ENCODE measurements at places on chromosomes 3 and 15.

DNA sequence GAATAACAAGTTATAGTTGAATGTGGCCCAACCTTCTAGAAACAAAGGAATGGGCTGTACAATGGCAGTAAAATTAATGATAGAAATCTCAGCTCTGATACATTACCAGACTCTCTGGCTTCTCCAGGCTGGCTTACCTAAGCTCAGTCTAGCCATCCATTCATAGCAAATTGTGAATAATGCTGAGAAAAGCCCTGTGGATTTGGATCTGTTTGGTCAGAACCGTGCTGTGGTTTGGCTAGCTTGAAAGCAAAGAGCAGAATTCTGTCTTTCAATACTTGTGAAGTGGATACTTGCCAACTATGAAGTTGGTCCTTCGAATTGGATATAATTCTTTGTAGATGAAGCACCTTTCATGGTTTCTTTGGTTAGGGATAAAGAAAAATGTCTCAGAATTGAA is 199.1 kb downstream of the EPHA3 start:
- DNase-seq: no peak

DNA sequence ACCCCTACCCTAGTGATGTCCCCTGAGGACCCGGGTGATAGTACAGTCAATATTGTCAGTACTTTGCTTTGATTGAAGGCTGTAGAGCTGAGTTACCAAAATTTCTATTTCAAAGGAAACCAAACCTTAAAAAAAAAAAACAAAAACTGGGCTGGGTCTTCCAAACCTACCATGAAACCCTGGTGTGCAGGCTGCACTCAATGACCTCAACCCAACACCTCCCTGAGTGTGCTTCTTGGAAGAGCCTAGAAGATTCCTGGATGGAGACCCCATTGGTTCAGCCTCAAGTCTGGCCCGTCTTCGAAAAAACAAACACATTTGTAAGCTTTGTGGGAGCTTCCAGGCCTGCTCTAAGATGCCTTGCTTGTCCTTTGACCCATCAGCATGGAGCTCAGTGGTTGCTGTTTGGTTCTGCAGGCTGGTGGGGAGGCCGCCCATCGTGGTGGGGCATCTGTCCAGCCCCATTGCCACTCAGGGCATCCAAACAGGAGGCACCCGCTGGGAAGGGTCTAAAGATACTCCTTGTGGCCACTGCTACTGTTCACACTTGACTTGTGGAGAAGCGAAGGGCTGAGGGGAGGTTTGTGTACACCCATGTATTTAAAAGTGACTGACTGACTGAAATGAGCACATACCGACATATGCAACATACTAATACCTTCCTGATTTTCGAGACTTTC is 32.2 kb downstream of the CRTAP start:
- DNase-seq: no peak

- DNase-seq: no peak
Measured at GRCh38 chr3:169052465-169053302, 610.8 kb downstream of the MECOM start.

DNA sequence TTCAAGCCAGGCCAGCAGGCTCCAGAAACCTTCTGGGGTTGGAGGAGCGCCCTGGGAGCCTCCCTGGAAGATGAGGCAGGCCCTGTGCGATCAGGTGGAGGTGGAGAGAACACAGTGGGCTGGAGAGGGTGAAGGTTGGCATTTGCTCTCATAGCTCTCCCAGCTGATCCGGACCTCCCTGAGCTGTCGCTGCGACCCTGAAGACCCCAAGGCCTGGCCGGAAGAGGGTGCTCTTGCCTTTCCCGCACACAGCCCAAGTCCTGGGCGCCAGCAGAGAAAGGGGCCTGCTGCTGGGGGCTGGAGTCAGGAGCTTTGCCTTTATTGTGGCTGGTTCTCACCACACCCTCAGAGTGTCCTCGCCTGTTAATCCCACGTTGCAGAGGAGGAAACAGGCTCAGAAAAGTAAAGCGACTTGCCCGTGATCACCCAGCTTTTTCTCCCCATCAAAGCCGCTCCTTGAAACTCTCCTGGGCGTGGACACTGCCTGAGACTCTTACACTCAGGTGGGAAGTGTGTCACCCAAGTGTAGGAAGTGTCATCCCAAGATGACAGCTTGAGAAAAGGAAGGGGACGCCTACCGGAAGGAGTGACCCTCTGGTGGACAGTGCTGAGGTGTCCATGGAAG is 8.6 kb upstream of the RPL29 start:
- no peak for DNase-seq

- DNase-seq: no peak
Measured at GRCh38 chr15:31148297-31149087, 47.0 kb upstream of the TRPM1 start.

DNA sequence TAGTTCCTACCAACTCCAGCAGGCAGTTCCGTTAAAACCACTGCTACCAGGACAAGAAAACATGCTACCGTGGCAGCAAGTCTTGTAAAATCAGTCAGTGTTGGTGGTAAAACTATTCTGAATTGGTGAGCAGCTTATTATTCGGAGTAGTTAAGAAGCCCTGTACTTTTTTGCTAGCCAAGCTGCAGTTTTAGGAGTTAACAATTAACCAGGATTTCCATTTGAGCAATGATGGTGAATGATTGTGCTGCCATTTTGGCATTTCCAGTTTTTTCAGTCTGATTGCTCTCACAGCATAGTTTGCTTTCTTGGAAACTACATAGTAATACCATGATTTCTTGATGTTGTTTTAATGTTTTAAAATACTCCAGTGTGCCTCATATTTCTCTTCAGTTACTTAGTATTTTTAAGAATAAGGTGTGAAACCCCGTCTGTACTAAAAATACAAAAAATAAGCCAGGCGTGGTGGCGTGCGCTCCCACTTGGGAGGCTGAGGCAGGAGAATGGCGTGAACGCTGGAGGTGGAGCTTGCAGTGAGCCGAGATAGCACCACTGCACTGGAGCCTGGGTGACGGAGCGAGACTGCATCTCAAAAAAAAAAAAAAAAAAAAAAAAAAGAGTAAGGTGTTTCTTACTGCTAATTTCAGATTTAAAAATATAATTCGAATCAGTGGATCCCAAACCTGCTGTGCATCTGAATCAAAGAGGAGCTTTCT is 43.8 kb upstream of the SCAANT1 start:
- no peak for DNase-seq

- DNase-seq: no peak
Measured at GRCh38 chr3:27643355-27643754, 78.8 kb downstream of the EOMES start.

DNA sequence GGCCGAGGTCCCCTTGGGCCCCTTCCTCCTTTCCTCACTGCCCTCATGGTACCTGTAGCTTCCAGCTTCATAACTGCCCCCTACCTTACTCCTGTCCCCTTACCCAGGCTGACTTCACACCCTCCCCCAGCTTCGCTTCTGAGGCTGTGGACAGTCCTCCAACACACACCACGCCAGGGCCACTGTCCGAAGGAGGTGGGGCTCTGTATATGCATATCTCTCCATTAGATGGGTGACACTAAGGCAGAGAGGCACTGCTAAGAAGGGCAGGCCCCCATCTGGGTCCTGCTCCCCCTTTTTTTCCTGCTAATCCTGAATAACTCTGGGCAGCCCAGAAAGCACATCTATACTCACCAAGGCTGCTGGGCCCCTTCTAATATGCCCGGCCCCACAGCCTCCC is 1.0 kb upstream of the COL7A1 start:
- DNase-seq: no peak

GRCh38 chr3:29286478-29287240 is 5.8 kb downstream of the RBMS3 start:
- DNase-seq: no peak

DNA sequence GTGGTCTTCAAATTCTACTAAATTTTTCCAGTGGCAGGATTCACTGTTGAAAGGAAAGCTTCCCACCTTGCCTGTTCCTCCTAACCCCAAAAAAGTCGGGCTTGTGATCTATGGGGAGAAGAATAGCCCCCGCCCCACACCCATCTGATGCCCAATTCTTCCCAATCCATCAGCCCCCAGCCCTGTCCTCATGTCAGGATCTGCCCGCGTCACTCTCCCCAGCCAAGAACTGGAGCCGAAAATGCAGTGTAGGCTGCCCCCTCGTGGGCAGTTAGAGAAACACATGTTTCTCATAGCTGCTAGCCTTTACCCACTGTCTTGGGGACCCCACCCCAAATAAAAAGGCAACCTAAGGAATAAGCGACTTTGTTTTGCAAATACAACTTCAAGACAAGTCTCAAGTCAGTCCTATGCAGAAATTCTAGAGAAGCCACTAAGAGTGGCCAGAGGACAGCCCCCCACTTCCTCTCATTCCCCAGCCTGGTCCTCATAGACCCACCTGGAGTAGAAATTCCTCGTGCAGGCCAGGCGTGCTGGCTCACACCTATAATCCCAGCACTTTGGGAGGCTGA is 13.0 kb upstream of the CSK start:
- peak; percentile 67 for DNase-seq

- DNase-seq: no peak
Measured at GRCh38 chr3:167160781-167161180, 219.3 kb downstream of the ZBBX start.

GRCh38 chr15:72319360-72319984 is 485 bp downstream of the CELF6 start:
- DNase-seq: no peak

GRCh38 chr3:113035387-113035982 is 44.7 kb downstream of the GTPBP8 start:
- DNase-seq: peak; percentile 64

GRCh38 chr15:38867556-38867955 is 302.9 kb upstream of the RASGRP1 start:
- DNase-seq: no peak

DNA sequence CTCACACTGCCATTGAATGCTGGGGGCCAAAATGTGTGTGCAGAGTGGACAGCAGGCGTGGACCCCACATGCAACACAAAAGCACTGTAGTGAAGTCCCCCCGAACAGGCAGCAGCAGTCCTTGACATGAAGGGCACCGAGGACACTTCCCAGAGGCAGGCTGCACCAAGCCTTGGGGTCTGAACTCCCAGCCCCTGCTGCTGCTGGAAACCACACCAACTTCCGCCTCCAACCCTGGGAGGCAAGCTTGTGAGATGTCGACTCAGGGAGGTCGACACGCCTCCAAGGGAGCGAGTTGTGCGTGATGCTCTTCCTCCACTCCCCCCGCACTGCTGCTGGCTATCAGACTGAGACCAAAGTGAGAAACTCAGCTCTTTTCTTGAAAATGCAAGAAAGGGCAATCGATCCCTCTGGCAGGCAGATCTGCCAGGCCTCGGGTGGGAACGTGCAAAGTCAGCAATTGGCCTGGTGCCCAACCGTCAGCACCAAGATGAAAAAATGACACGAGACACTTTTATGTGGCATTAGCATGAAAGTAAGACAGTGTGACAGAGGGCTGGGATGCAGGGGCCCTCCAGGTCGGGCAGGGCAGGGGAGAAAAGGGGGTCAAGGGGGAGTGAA is 43.6 kb downstream of the WHAMM start:
- no peak for DNase-seq

GRCh38 chr15:80691575-80691974 is 3.5 kb upstream of the ABHD17C start:
- DNase-seq: no peak

DNA sequence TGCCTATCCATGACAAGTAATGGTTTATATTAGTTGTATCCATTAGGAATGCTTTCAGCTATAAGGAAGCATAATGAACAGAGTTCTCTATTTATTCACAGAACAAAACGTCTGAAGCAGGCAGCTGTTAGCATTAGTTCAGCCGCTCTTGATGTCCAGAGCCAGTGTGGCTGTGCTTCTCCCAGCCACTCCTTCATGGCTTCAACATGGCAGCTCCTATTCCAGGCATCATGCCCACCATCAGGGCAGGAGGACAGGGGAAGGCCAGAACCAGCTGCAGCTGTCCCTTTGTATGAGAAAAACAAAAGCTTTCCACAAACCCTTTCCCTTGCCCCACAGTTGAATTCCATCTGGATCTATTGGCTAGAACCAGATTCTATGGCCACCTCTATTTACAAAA is 12.9 kb upstream of the SNRK start:
- DNase-seq: no peak

DNA sequence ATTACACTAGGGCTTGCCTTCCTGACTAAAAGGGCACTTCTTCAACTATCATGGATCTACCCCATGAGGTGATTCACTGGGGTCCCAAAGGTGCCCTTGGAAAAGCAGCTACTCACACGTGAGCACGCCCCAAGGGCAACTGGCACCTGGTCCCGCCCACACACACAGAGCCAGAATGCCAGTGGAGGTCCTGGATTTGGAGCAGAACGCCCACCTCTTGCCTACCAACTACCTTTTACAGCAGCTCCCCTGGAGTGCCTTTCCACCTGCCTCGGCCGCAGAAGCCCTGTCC is 1.8 kb upstream of the CTDSPL start:
- DNase-seq: no peak

- DNase-seq: no peak
Measured at GRCh38 chr3:12369598-12369997, 80.7 kb downstream of the PPARG start.

DNA sequence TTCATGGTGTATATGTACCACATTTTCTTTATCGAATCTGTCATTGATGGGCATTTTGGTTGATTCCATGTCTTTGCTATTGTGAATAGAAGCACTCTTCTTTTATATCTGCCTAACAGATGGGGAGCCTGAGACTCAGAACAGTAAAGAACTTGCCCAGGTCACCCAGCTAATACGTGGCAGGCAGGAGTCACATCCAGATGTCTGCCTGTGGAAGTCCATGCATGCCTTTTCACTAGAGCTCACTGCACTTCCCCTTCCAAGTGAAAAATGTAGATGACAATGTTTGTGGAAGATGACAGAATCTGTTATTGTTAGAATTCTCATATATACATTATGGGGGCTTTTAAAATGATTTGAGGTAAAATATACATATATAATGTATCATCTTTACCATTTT is 165.0 kb downstream of the PDZRN3 start:
- no peak for DNase-seq

GRCh38 chr3:49699281-49699979 is 10.1 kb downstream of the RNF123 start:
- no peak for DNase-seq

- no peak for DNase-seq
Measured at GRCh38 chr3:195149292-195150030, 121.5 kb downstream of the XXYLT1 start.

DNA sequence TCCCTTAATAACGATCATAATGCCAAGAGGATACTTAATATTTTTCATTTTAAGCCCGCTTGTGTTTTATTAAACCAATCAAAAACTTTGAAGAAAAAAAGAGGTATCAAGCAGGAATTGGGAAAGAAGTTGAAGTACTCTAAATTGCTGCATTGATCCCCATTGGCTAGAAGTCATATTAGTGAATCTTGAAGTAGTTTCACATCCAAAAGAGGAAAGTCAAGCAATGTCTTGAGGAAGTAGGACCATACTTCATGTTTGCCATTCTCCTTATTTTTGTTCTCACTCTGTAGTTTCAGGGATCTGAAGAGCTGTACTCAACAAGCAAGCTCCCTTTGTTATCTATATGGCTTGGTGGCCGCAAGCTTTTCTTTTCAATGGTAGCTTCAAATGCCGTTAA is 2.2 kb downstream of the SCAANT1 start:
- no peak for DNase-seq

DNA sequence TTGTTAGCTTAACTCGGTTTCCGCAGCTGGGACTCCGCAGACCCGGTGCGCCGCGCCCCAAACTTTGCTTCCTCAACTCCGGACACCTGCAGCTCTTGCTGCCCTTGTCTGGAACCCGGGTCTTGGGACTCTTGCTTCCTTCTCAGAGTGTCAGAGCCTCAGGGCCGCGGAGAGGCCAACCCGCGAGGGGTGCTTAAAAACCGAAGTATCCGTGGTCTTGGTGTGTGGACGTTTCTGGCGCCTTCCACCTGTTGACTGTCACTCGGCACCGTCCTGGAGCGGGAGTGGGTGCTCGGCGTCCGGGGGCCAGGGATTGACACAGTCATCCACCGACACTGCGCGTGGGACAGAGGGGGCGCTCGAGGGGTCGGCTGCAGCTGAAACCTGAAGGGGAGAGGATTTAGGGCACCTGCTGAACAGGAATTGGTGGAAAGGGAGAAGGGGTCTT is 386 bp downstream of the SQOR start:
- peak; percentile 62 for DNase-seq

Measured in CD4-positive, alpha-beta T cell treated with Interleukin-4 for 1 hour (primary cell).